ENCODE measurements at places on chromosomes 2 and 18. TPM values are rescaled to one million over a fixed set of nuclear protein-coding genes. Genes with fewer than 3 reads are reported as not detected.
A peak's percentile ranks its signal among the peaks of the same experiment; 100 is the strongest.

GRCh38 chr18:44556296-44556695 is 124.4 kb upstream of the SETBP1 start:
- no peaks in the 10 kb centered on the region for H3K27me3 ChIP-seq
- H3K27ac ChIP-seq: no peak overlapping the region
- H3K36me3 ChIP-seq: no peaks in the 10 kb centered on the region
- H3K4me3 ChIP-seq: no peak overlapping the region
- H3K4me1 ChIP-seq: no peaks in the 10 kb centered on the region

GRCh38 chr2:131584940-131585339 is 57.3 kb downstream of the CCDC74A start:
- no peaks in the 10 kb centered on the region for H3K4me1 ChIP-seq
- H3K36me3 ChIP-seq: no peaks in the 10 kb centered on the region
- no peaks in the 10 kb centered on the region for H3K27me3 ChIP-seq
- no peak for DNase-seq
- no peak overlapping the region for H3K27ac ChIP-seq

DNA sequence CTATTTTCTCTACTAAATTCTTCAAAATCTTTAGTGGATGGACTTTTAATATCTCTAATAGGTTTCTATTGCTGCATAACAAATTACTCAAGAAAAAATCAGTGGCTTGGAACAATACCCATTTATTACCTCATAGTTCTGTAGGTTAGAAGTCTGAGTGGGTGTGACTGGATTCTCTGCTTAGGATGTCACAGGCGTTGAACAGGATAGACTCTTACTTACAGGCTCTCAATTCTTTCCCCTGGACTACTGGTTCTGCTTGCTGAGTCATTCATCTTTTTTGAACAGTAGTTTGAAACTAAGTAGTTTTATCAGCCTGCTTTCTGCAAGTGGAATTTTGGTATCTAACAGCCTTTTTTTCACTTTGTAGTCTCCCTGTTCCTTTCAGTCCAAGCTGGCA is 265.4 kb downstream of the ZNF385B start:
- H3K27me3 ChIP-seq: no peaks in the 10 kb centered on the region
- no peak overlapping the region for H3K4me3 ChIP-seq
- H3K4me1 ChIP-seq: no peaks in the 10 kb centered on the region
- no peak for DNase-seq
- H3K27ac ChIP-seq: no peak overlapping the region
- H3K36me3 ChIP-seq: no peaks in the 10 kb centered on the region

DNA sequence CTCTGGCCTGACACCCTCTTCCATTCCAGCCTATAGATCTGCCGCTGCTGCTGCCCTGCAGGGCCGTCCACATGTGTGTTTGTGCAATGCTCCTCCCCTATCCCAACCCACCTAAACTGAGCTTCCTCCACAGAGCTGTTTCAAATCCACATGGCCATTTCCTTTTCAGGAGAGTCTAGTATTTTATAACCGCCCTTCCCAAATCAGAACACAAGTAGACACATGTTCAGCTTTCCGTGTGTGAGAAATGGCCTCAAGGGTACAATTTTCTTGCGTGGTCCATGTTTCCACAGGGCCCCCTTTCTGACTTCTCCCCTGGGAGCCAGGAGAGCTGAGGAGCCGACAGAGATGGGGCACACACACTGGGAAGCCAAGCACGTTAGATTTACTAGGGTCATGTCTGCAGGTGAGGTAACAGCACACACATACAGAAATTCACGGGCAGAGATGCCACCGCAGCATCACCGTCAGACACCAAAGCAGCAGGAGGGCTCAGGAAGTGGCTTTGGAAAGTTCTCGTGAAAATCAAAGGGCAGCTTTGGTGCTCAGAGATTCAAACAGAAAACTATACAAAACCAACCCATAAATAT is 102.9 kb upstream of the TGFA start:
- H3K4me3 ChIP-seq: no peak overlapping the region
- no peak for DNase-seq
- no peaks in the 10 kb centered on the region for H3K36me3 ChIP-seq
- H3K4me1 ChIP-seq: no peaks in the 10 kb centered on the region
- no peaks in the 10 kb centered on the region for H3K27me3 ChIP-seq

GRCh38 chr18:46868169-46868921 is 49.0 kb downstream of the PIAS2 start:
- H3K27me3 ChIP-seq: no peaks in the 10 kb centered on the region
- no peaks in the 10 kb centered on the region for H3K4me1 ChIP-seq
- H3K27ac ChIP-seq: peak overlapping the region; percentile 36
- H3K4me3 ChIP-seq: no peak overlapping the region
- no peak for DNase-seq

- no peaks in the 10 kb centered on the region for H3K36me3 ChIP-seq
- H3K4me1 ChIP-seq: no peaks in the 10 kb centered on the region
- no peak for DNase-seq
- no peaks in the 10 kb centered on the region for H3K27me3 ChIP-seq
- no peak overlapping the region for H3K4me3 ChIP-seq
- H3K27ac ChIP-seq: no peak overlapping the region
Observed at GRCh38 chr18:10702206-10702605, 176.4 kb downstream of the NAPG start.

GRCh38 chr2:68620772-68621171 is 22.6 kb upstream of the PROKR1 start:
- H3K4me1 ChIP-seq: no peaks in the 10 kb centered on the region
- no peaks in the 10 kb centered on the region for H3K36me3 ChIP-seq

- H3K4me1 ChIP-seq: no peaks in the 10 kb centered on the region
- H3K27me3 ChIP-seq: no peaks in the 10 kb centered on the region
- H3K36me3 ChIP-seq: no peaks in the 10 kb centered on the region
- no peak for DNase-seq
- H3K27ac ChIP-seq: peak overlapping the region; percentile 33
- no peak overlapping the region for H3K4me3 ChIP-seq
Observed at GRCh38 chr2:138364554-138365162, 136.9 kb upstream of the SPOPL start.

GRCh38 chr2:110650346-110650745 is 27.5 kb downstream of the BUB1 start:
- no peak overlapping the region for H3K27ac ChIP-seq
- H3K4me3 ChIP-seq: no peak overlapping the region
- H3K36me3 ChIP-seq: peaks cover 18% of the 10 kb centered on the region

- H3K27me3 ChIP-seq: no peaks in the 10 kb centered on the region
- DNase-seq: no peak
- no peaks in the 10 kb centered on the region for H3K36me3 ChIP-seq
- no peaks in the 10 kb centered on the region for H3K4me1 ChIP-seq
- H3K27ac ChIP-seq: no peak overlapping the region
Observed at GRCh38 chr18:74420481-74420880, 36.6 kb downstream of the DIPK1C start.

- H3K4me3 ChIP-seq: no peak overlapping the region
- no peak overlapping the region for H3K27ac ChIP-seq
- no peak for DNase-seq
- no peaks in the 10 kb centered on the region for H3K4me1 ChIP-seq
- no peaks in the 10 kb centered on the region for H3K27me3 ChIP-seq
- peaks cover 8% of the 10 kb centered on the region for H3K36me3 ChIP-seq
Observed at GRCh38 chr2:197647961-197648690, 27.3 kb downstream of the RFTN2 start.

DNA sequence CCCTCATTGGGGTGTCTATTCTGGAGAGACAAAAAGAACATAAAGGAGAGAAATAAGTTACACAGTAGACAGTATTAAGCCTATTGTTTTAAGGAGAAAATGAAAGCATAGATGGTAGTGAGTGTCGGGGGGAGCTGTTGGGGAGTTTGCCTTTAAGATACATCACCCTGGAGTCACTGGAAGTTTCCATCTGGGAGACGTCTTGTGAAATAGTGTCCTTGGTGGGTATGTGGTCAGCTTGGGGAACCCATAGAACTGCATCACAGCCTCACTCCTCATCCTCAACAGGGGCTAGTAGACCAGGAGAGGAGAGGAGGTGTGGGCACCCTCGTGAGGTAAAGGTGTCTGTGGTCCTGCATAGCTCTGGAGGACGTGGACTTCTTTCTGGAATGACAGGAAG is 60.6 kb downstream of the RNF144A start:
- DNase-seq: no peak
- H3K27ac ChIP-seq: no peak overlapping the region
- no peaks in the 10 kb centered on the region for H3K27me3 ChIP-seq
- H3K36me3 ChIP-seq: no peaks in the 10 kb centered on the region
- H3K4me3 ChIP-seq: no peak overlapping the region

DNA sequence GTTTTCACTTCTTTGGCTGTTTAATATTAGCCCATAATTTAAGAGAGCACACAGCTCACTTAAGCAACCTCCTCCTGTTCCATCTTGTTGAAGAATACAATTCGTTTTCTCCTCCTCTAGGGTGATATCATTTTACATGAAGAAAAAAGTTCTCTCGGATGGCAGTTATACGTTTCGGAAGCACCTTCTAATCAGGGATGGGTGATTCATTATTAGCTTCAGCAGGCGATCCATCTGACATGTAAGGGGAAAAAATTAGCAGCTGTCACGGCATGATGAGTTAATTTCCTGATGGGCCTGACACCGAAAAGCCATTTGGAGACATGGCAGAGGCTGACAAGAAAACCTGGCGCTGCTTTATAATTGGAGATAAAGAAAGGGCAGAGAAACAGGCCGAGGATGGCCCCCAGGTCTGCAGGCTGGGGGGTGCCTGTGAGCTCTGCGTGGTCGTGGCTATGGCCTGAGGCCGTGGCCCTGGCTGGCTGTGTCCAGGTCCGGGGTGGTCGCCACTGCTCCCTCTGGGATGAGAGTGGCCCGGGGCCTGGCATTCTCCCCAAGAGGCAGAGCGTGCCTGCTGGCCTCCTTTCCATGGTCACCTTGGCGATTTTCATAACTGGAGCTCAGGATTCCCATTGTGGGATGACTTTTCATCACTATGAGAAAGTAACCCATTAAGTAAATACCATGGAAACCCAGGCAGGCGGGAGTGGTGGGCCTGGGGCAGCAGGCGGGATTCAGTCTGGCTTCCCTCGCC is 140.1 kb downstream of the PTGR3 start:
- H3K36me3 ChIP-seq: peaks cover 15% of the 10 kb centered on the region
- no peak for DNase-seq
- H3K4me1 ChIP-seq: peaks cover 10% of the 10 kb centered on the region
- H3K4me3 ChIP-seq: no peak overlapping the region
- H3K27me3 ChIP-seq: no peaks in the 10 kb centered on the region

- no peaks in the 10 kb centered on the region for H3K4me1 ChIP-seq
- no peak overlapping the region for H3K27ac ChIP-seq
- H3K4me3 ChIP-seq: no peak overlapping the region
- no peaks in the 10 kb centered on the region for H3K36me3 ChIP-seq
Observed at GRCh38 chr2:129482626-129483025, 496.8 kb upstream of the RAB6C start.

DNA sequence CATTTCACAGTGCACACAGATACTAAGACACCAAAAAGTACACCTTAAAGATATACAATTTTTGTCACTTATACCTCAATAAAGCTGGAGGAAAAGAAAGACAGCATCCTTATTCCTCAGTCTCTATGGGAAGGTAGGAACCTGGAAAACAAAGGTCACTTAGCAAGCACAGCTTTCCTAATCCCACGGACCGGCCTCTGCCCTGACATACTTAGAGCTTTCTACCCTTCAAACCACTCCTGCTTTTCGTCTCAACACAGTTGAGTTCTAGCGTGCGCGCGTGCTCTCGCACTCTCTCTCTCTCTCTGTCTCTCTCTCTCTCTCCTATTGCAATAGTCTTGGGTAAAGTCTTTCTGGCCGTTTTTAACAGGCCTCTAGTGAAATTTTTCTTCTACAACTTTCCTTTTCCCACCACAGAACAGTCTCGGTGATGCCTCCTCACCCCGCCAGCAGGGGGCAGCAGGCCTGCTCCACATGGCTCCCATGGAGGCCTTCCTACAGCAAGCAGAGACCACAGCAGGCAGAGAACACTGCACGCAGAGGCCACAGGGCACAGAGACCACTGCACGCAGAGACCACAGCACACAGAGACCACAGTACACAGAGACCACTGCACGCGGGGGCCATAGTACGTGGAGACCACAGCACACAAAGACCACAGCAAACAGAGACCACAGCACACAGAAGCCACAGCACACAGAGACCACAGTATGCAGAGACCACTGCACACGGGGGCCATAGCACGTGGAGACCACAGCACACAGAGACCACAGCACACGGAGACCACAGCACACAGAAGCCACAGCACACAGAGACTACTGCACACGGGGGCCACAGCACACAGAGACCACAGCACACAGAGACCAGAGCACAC is 106.9 kb downstream of the FBXO15 start:
- no peaks in the 10 kb centered on the region for H3K27me3 ChIP-seq
- H3K27ac ChIP-seq: no peak overlapping the region
- H3K4me3 ChIP-seq: no peak overlapping the region
- H3K4me1 ChIP-seq: no peaks in the 10 kb centered on the region
- no peaks in the 10 kb centered on the region for H3K36me3 ChIP-seq

DNA sequence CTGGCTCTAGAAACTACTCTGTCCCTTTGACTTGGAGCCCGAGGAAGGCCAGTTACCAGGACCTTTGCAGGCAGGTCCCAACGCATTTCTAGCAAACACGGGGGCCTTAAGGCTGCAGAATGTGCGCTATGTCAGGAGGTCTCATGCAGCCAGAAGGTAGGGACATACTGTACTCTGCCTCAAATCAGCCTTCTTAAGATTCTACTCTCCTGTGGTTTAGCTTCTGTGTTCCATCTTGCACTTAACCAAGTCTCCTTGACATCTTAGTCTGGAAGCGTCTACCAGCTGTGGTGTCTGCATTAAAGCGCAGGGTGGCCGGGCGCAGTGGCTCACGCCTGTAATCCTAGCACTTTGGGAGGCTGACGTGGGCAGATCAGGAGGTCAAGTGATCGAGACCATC is 65.5 kb downstream of the STEAP3 start:
- H3K4me1 ChIP-seq: peaks cover 5% of the 10 kb centered on the region
- no peak overlapping the region for H3K27ac ChIP-seq
- DNase-seq: no peak
- H3K36me3 ChIP-seq: no peaks in the 10 kb centered on the region
- H3K27me3 ChIP-seq: no peaks in the 10 kb centered on the region
- H3K4me3 ChIP-seq: no peak overlapping the region

- no peak overlapping the region for H3K4me3 ChIP-seq
- H3K36me3 ChIP-seq: no peaks in the 10 kb centered on the region
- H3K27me3 ChIP-seq: no peaks in the 10 kb centered on the region
- DNase-seq: no peak
- peaks cover 9% of the 10 kb centered on the region for H3K4me1 ChIP-seq
- no peak overlapping the region for H3K27ac ChIP-seq
Observed at GRCh38 chr2:197591339-197592072, 75.6 kb downstream of the MOB4 start.

- H3K27me3 ChIP-seq: no peaks in the 10 kb centered on the region
- H3K27ac ChIP-seq: no peak overlapping the region
- no peak for DNase-seq
- no peak overlapping the region for H3K4me3 ChIP-seq
Observed at GRCh38 chr18:55213586-55213985, 254.3 kb upstream of the CCDC68 start.

The ERICH2 gene
- not detected for total RNA-seq

The TCF23 gene
- total RNA-seq: not detected

The COPS7B gene
- 10.7 TPM for total RNA-seq

The MCFD2 gene
- 55.8 TPM for total RNA-seq

The GAL3ST2 gene
- total RNA-seq: not detected

The COLEC12 gene
- total RNA-seq: 12.2 TPM

The CNOT9 gene
- 37.4 TPM for total RNA-seq

The CCDC178 gene
- total RNA-seq: 1.1 TPM

The DLX1 gene
- total RNA-seq: not detected

Data from esophagus squamous epithelium (tissue), 5 donors.